ENCODE measurements at places on chromosomes 2 and 18. TPM values are rescaled to one million over a fixed set of nuclear protein-coding genes. Genes with fewer than 3 reads are reported as not detected.

PROC gene
- total RNA-seq: 2.3 TPM

REG3A gene
- not detected for total RNA-seq

HTRA2 gene
- 39.9 TPM for total RNA-seq

ASAP2 gene
- 28.4 TPM for total RNA-seq
